Fibroblast of skin of back (primary cell): ENCODE measurements at places on chromosomes 12 and 14.

GRCh38 chr12:68138480-68138879, 21.1 kb downstream of the IFNG start:
- no peak for DNase-seq

DNA sequence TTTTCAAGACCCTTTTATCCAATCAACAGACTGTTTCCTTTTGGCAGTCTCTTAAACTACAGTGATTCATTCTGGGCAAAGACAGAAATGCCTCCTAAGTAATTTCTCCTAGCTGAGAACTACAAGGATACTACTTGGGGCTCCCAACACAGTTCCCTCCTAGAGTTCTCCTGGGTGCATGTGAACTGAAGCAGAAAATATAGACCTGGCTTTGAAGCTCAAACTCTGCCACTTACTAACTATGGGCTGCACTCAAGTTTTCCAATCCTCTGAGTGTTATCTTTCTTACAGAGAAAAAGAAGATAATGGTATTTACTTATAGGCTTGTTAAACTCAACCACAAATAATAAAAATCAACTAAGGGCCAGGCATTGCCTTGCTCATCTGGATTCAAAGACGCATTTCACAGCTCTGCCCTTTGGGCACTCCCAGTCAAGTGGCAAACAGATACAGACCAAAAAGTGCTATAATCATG, 97.6 kb downstream of the EFCAB11 start:
- DNase-seq, result peak; percentile 45

GRCh38 chr12:27424631-27425230, 21.8 kb upstream of the SMCO2 start:
- DNase-seq, result peak; percentile 70

DNA sequence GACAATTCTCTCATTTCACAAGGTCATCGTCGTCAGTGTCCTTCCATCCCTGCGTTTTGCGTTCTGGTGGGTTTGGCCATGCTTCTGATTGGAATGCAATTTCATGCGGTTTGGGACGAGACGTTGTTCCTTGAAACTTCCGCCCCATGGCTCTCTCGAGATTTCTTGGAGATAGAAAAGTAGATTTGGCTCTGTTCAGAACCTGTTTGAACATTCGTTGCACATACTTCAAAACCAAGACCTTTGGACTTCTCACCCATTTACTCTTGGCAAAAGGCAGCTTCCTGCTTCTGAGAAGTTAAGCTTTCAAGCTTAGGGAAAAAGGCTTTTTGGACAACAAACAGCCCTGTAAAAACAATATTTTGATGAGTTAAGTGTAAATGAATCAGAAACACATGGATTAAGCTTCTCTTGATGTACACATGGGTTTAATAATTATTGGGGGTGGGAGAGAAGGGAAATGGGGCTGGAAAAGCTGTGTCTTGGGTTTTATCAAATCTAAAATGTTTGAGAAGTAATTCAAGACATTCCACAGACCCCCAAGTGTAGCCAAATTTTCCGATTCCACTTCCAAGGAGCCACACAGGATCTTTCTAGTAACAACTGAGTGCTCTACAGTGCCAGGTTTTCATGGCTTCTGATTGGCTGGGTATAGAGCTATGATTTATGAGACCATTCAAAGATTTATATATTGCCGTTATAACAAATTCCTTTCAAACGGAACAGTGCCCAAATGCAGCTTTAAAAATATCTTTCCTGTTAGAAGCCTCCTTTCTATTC, 467.2 kb downstream of the MED13L start:
- no peak for DNase-seq

DNA sequence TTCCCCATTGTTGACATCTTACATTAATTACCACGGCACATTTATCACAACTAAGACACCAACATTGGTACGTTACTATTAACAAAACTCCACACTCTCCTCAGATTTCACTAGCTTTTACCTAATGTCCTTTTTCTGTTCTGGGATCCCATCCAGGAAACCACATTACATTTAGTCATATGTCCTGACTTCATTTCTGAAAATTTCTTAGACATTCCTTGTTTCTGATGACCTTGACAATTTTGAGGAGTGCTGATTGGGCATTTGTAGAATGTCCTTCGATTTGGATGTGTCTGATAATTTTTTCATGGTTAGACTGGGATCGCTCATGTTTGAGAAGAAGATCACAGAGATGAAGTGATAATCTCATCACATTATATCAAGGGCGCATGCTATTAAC, 34.6 kb upstream of the ACSM4 start:
- no peak for DNase-seq

GRCh38 chr14:24369463-24369862, 1.5 kb downstream of the NFATC4 start:
- no peak for DNase-seq

DNA sequence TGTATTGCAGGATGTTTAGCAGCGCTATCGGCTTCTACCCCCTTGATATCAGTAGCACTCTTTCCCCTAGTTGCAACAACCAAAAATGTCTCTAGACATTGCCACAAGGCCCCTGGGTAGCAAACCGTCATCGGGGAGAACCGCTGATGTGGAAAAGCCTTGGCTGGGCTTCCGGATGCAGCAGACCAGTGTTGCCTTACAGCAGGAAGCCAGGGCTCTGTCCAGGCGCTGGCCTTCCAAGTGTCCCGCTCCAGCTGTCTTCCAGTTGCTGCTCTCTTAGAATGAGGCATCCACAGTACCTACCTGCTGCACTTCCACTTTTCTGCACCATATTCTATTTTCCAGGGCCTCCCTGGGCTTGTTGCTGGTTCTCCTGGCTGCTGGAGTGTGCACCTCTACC, 22.6 kb upstream of the SLC10A1 start:
- DNase-seq, result no peak

DNA sequence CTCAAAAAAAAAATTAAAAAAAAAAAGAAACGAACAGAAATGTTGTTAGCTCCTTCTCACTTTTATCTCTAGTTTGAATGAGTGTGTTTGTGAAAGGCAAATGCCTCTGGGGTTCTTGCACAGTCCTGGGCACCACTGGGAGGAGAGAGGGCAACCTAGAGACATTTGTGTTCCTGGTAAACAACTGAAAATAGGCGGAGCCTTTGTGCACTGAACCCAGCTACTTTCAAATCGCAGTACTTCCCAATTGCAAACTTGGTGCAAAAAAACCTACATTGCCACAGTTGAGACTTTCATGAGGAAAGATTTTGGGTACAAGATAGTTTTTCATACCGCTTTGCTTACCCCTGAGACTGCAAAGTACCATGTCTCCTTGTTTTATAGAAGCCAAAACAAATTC, 430.0 kb downstream of the ZFP36L1 start:
- DNase-seq, result no peak

DNA sequence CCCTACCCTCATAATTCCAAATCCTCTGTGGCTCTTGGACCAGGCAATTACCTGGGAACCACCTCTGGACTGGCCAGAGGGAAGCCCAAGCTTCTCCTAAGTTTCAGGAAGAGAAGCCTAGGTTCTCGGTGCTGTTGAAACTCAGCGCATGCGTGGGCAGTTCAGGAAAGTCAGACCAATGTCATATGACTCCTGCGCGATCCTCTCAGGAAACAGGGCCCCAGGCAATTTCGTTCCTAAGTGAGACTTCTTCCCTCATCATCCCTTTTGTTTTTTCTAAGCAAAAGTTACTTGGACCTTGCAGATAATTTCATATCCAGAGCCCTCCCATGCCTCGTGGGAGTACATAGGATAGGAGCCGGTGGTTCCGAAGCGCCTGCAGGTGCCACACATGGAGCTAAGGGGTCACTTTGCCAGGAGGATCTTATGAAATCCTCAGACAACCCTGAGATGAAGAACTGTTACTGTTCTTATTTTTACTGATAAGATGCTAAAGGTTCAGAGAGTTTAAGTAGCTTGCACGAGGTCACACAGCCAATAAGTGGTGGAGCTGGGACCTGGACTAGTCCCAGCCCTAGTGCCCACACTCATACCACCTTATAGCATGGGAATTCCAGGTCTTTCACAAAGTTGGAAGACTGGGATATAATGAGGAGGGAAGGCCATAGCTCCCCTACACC, 168.2 kb downstream of the ZFP36L1 start:
- no peak for DNase-seq

- peak; percentile 74 for DNase-seq
These were observed 27.9 kb downstream of the IRF2BPL start for GRCh38 chr14:77000340-77001270.

DNA sequence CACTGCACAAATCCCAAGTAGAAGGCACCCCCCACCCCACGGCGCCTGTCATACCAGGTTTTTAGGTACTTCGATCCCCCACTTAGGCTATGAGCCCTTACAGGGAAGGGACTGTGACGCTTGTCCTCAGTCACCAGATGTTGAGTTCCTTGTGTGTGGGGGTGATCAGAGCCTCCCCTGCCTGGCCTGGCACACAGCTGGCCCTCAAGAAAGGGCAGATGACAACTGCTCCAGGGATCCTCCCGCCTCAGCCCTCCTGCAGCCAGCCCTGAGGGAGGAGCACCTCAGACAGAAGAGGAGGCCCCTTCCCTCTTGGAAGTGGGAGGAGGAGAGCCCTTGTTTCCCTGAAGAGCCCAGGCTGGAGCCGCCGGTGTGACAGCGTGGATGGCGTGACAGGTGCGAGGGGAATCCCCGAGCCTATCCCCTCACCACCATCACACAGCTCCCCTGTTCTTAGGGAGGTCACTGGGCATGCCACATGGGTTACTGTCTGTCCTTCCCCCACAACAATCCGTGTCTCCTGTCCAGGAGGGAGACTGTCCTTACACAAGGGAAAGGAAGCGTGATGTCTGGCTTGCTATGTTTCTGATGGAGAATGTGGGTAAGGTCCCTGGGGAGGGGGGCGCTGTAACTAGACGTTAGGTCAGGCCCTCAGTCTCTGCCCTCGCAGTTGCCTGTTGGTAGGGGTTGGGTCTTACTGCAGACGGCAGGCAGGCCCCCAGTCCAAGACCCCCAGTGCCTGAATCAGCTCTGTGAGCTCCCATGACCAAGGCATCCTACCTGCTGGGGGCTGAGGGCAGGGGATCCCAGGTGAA, 31.4 kb downstream of the P2RX4 start:
- no peak for DNase-seq

DNA sequence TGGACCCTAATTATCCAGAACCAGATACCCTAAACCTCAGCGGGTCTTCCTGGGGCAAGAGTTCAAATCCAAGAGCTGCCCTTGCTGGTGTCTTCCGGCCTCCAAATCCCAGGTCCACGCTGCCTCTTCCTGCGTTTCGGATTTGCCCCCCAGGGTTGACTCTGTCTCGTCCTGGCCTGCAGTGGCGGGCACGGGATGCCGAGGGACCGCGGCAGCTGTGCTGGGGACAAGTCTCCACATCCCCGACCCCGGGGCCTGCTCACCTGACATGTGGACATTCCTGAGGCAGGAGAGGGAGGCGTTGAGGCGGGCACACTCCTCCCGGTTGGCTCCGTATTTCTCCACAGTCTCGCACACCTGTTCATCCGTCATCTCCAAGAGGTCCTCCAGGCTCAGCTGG, 113.6 kb downstream of the KSR2 start:
- DNase-seq, result no peak

- no peak for DNase-seq
These were observed 21.1 kb upstream of the KRT8 start for GRCh38 chr12:52925717-52926595.

GRCh38 chr12:113096675-113097461, 38.7 kb downstream of the RASAL1 start:
- DNase-seq, result no peak

DNA sequence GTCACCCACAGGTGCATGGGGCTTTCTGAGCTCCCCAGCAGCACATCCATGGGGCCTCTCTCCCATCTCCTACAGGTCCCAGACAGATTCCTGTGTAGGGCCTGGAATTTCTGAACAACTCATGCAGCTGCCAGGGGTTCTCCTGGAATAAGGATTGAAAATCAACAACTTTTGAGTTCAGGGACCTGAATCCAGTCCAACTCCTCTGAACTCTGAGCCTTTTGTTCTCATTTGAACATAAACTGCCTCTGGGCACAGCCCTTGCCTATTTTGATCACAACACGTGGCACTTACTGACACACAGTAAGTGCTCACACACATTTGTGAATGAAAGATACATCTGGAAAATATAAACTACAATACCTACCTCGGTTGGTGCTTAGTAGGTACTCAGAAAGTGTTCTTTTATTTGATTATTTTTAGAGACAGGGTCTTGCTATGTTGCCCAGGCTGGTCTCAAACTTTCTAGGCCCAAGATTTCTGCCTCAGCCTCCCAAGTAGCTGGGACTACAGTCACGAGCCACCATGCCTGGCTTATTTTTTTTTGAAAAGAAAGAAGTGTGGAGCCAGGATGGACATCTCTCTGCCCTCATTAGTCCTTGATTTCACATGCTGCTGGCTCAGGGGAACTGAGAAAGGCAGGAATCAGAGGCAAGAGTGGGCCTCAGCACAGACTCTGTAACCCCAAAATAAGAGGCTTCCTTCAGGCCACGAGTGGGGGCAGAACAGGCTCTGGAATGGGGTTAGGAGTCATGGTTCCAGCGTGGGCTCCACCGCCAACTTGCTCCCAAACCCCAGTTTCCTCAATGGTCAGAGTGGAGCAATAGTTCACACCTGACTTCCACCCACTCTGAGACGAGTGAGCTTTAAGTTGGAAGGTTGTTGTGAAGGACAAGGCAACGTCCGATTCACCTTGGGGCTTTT, 27.0 kb downstream of the SYNE3 start:
- no peak for DNase-seq

GRCh38 chr14:67265131-67265530, 23.9 kb downstream of the PALS1 start:
- peak; percentile 34 for DNase-seq

GRCh38 chr14:70920608-70921007, 13.3 kb downstream of the PCNX1 start:
- DNase-seq, result no peak

DNA sequence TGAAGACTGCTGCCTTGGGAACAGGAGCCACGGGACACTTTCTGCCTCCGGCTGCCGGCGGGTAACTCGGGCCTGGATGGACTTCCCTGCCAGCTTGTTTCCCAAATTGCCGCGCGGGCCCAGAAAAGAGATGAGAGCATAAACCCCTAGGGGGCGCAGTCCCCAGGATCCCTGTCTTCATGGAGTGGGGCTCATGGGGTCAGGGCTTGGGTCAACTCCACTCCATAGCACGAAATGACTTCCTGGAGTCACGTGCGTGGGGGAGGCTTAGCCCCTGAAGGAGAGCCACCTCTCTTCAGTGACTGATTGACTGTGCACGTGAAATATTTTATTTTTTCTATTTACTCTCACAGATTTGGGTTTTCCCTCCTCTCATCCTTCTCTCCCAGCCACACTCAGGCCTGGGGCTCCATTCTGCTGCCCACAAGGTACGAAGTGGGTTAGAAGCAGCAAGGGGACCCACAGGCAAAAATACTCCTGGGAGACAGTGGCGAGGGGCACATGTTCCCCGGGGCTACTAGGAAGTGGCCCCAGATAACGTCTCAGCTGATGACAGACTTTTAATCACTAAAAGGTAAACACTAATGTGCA, 10.0 kb downstream of the PGF start:
- peak; percentile 37 for DNase-seq
